ENCODE measurements at places on chromosomes 3 and 15.

GRCh38 chr3:28267984-28268849, 26.8 kb downstream of the CMC1 start:
- no peak for ATAC-seq

GRCh38 chr3:4845882-4846281, 133.4 kb upstream of the BHLHE40 start:
- ATAC-seq, result peak; percentile 67

DNA sequence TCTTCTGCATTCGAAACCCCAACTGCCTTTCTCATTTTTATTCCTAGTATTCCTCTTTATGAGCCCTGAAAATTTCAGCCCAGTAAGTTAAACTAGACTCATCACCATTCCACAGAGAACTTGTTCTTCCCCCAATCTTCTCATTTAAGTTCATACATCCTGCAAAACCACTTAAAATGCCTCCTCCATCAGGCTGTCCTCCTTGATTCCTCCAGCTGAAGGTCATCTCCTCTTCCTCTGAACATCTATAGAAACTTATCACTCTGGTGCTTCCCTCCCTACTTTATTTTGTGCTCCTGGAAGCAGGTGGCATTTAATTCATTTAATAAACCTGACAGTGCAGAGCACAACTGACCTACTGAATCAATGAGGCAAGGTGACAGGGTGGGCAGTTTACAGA, 38.3 kb downstream of the VGLL4 start:
- ATAC-seq, result no peak

GRCh38 chr3:62073038-62073437, 300.3 kb downstream of the FEZF2 start:
- ATAC-seq, result no peak

GRCh38 chr3:119145128-119145499, 851 bp upstream of the TEX55 start:
- peak; percentile 10 for ATAC-seq

DNA sequence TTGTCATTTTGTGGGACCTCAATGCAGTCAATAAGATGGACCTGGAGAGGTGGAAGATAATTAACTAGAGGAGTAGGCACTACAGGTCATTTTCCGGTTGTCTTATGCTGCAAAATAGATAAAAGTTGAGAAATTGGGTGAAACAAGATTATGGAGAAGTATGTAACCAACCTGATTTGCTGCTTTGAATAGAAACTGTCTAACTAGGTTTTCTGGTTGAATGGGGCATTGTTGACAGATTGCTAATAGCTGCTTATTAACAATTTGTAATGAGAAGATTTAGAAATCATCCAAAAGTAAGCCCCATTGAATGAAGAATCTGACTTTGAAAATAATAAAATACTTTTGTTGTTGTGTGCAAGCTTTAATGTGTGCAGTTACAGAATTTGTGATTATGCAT, 26.2 kb downstream of the PIAS1 start:
- ATAC-seq, result no peak
